Central memory CD8-positive, alpha-beta T cell (primary cell): ENCODE measurements at places on chromosomes 6 and 20.

- DNase-seq = no peak
Measured at GRCh38 chr6:95133578-95133977, 443.8 kb upstream of the MANEA start.

DNA sequence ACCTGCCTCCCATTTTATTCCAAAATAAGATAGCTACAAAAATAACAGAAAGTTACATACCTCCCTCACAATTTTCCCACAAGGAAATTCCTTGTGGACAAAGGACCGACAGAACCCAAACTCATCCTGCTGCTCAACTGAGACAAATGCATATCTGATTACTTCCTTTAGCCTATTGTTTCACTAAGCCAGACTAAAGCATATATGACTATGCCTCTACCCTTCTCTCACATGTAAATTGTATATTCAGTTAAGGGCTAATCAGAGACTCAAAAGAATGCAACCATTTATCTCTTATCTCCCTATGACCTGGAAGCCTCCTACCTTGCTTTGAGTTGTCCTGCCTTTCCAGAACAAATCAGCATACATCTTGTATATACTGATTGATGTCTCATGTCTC is 72.1 kb downstream of the MANEA start:
- no peak for DNase-seq

- DNase-seq = no peak
Measured at GRCh38 chr6:13480631-13481501, 6.5 kb downstream of the GFOD1 start.

- no peak for DNase-seq
Measured at GRCh38 chr6:143539734-143540133, 28.2 kb upstream of the FUCA2 start.

DNA sequence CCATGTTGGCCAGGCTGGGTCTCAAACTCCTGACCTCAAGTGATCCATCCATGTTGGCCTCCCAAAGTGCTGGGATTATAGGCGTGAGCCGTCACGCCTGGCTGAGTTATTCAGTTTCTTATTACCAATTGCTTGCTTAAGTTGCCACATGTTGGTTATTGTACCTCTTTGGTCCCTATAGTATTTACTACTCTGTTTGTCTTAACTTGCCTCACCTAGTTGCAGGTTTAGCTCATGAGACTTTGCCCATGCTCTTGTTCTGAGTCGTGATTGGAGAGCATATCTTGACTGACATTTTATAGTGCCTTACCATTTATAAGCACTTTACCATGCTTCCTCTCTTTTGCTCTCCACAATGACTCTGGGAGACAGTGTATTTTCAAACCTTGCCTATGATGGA is 134.2 kb upstream of the HDGFL1 start:
- no peak for DNase-seq

DNA sequence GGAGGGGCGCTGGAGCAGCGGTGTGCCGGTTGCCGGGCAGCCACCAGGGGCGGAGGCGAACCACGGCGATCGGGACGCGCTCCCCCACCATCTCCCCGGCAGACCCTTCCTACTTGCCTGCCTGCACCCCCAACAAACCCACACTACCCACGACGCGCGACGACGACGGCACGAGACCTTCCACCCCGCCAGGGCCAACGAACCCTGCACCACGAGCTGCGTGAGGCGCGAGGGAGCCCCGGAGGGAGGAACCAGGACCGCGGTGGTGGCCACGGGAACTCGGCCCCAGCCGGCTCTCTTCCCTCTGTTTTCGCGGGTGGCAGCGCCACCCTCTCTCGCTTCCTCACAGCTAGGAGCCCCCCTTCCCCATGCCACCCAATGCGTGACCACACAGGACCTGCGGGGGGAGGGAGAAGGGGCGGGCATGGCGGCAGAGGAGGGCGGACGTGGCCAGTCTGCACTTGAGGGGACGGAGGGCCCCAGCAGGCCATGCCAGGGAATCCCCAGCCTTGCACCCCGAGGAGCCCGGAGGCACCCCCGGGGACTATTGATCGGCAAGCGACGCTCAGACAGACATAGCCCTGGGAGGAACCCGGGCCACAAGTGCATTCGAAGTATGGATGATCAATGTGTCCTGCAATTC is 1516.4 kb upstream of the DEFB115 start:
- DNase-seq = no peak

DNA sequence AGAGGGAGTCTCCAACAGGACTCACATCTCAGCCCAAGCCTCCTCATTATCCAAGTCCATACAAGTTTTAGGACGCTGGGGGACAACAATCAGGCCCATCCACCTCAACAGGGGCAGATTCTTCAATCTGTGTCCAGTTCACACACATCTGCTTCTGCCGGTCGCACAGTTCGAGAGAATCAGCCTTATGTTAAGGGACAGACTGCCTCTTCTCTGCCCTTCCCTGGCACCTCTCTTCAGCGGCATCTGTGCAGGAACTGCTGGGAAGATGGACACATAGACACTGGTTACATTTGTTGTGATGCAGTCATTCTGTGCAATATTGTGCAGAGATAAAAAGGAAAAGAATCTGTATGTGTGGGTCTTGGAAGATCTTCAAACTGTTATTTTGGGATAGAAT is 21.0 kb downstream of the ULBP1 start:
- DNase-seq = no peak

- no peak for DNase-seq
Measured at GRCh38 chr6:12962529-12962928, 246.0 kb downstream of the PHACTR1 start.

- DNase-seq = no peak
Measured at GRCh38 chr6:110101885-110102284, 77.6 kb downstream of the WASF1 start.

DNA sequence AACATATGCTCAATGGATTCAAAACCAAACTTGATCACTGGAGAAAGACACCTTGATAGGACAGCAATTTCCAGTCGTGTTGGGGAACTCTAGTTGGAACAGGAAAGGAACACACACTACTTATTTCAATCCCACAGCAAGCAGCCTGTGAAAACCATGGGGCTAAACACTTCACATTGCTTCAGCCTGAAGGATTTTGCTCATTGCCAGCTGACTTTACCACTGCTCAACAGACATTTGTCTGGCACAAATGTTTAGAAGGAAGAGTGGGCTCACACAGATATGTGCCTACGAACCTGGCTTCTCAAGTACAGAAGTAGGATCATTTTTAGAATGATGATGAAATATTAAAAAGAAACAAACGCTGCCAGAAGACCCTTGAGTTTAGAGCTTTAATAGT is 598.1 kb downstream of the PHF3 start:
- DNase-seq = no peak

- no peak for DNase-seq
Measured at GRCh38 chr6:31652925-31653724, 664 bp upstream of the BAG6 start.

DNA sequence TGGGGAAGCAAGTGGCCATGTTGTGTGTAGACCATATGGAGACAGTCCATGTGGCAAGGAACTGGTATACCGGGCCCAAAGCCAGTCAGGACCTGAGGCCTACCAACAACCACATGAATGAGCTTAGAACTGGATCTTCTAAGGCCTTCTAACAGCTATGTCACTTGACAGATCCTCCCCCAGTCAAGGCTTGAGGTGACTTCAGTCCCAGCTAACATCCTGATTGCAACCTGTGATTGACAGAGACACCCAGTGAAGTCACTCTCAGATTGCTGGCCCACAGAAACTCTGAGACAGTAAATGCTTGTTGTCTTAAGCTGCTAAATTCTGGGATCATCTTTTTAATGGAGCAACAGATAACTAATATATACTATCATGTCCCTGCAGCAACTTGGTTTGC is 32.9 kb downstream of the AHI1 start:
- no peak for DNase-seq

DNA sequence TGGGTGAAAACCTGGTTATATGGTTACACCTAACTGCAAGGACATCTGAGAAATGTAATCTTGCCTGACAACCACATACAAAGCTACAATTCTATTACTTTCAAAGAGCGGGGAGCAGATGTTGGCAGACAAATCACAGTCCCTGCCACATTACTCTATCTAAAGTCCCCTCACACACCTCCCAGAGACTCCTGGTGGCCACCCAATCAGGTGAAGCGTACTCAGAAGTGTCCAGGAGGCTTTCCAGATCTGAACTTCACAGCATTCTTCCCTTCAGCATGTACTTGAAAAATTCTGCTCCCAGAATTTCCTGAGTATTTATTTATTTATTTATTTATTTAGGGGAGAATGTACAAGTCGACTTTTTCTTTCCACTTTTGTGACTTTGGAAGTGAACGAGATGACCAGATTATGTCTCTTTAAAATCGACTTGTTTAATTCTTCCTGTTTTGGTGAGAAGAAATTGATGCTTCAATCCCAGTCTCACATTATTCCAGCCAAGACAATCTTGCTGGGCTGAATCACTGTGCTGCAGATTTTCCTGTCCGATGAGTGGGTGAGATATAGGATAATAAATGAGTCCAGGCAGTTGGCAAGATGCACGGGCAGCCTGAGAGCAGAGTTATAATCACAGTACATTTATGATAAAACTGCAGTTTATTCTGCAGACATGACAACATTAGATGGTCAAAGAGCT is 46.9 kb upstream of the POPDC3 start:
- no peak for DNase-seq

DNA sequence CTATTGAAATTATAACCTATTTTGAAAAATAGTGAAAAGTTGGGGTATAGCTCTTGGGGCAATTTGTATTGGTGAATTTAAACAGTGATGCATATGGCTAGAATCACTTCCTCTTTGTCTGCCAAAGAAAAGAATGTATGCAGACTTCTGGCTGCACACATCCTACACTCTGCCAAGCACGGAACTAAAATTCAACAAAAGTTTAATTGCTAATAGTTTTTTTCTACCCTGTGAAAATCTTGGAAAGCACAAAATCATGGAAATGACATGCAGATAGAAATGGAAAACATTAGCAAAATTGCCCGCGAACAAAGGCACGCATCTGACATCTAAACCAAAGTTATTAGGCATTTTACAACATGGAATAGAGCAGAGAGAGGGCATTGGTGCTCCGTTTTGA is 106.4 kb upstream of the PDE10A start:
- DNase-seq = no peak

- no peak for DNase-seq
Measured at GRCh38 chr6:157198425-157199279, 124.7 kb downstream of the TMEM242 start.

DNA sequence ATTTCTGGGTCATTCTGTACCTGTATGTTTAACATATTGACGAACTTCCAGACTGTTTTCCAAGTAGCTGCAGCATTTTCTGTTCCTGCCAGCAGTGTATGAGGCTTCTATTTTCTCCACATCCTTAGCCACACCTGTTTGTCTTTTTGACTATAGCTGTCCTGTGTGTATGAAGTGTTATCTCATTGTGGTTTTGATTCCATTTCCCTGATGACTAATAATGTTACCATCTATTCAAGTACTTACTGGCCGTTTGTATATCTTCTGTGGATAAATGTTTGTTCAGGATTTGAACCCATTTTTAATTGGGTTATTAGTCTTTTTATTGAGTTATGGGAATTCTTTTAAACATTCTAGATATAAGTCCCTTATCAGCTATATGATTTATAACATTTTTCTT is 95.2 kb downstream of the JAG1 start:
- DNase-seq = no peak

GRCh38 chr20:3572151-3572550 is 91.0 kb downstream of the GFRA4 start:
- no peak for DNase-seq

GRCh38 chr6:52558266-52559000 is 18.4 kb downstream of the TRAM2 start:
- DNase-seq = no peak

- DNase-seq = no peak
Measured at GRCh38 chr20:8228315-8228714, 96.2 kb downstream of the PLCB1 start.

- DNase-seq = no peak
Measured at GRCh38 chr6:119084784-119085183, 6.3 kb upstream of the FAM184A start.

DNA sequence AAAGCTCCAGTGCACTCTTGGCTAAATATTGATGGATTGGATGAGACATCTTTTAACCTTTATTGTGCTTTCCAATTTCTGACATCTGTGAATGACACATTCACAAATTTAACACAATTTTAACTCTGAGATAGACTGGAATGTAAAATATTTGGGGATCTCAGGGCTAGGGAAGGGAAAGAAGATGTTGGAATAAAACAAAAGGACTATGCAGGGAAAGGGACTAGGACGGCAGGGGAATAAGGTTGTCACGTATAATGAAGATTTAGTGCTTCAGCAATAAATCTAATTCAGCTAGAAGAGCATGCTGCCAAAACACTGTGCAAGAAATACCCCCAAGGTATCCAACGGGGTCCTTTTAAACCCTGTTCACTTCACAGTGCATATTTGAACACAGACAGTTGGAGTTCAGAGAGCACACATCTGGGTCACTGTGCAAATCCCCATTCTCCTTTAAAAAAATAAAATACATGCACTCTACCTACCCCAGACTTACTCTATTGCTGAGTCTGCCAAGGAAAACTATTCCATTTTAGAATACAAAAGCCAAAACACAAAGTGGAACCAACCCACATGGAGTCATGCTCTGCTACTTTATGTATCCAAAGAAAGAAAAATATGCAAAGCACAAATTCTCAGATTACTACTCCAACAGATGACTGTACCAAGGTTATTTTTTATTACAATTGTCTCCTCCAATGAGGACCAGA is 151.0 kb upstream of the RSPO3 start:
- DNase-seq = no peak

- no peak for DNase-seq
Measured at GRCh38 chr6:100593522-100593921, 128.8 kb upstream of the SIM1 start.

- no peak for DNase-seq
Measured at GRCh38 chr6:80145921-80146320, 39.5 kb downstream of the BCKDHB start.

DNA sequence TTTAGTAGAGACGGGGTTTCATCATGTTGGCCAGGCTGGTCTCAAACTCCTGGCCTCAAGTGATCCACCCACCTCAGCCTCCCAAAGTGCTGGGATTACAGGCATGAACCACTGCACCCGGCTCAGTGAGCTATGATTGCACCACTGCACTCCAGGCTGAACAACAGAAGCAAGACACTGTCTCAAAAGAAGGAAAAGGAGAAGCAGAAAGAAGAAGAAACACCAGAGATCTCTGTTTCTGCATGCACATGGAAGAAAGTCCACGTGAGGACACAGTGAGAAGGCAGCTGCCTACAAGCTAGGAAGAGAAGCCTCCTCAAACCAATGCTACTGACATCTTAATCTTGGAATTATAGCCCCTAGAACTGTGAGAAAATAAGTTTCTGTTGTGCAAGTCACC is 16.0 kb downstream of the ECT2L start:
- DNase-seq = no peak

GRCh38 chr6:23964865-23965264 is 161.2 kb upstream of the NRSN1 start:
- DNase-seq = no peak

GRCh38 chr6:37085198-37085597 is 79.7 kb downstream of the FGD2 start:
- DNase-seq = no peak
